ENCODE measurements at places on chromosomes 7 and 10.

DNA sequence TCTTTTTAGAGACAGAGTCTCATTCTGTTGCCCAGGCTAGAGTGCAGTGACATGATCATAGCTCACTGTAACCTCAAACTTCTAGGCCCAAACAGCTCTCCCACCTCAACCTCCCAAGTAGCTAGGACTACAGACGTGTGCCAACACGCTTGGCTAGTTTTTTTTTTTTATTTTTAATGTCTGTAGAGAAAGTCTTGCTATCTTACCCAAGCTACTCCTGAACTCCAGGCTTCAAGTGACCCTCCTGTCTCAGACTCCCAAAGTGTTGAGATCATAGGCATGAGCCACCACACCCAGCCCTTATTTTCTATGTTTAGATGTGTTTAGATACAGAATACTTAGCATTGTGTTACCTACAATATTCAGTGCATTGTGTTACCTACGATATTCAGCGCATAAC, 46.4 kb downstream of the KMT2E start:
- DNase-seq: no peak

DNA sequence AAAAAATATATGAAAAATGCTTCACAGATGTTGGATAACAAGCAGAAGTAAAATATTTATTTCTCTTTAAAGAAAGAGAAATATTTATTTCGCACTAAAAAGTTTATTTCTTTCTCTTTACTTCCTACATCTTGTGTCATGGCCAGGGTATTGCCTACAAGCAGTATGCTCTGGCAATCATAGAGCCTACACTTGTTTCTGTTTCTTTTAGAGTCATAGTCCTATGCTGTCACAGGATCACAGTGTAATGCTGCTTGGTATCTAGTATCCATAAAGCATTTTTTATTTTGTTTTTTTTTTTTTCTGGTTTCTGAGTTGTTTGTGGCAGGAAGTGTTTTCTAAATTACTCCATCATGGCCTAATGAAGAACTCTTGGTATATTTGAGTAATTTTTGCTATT, 116.0 kb downstream of the ATRNL1 start:
- no peak for DNase-seq

DNA sequence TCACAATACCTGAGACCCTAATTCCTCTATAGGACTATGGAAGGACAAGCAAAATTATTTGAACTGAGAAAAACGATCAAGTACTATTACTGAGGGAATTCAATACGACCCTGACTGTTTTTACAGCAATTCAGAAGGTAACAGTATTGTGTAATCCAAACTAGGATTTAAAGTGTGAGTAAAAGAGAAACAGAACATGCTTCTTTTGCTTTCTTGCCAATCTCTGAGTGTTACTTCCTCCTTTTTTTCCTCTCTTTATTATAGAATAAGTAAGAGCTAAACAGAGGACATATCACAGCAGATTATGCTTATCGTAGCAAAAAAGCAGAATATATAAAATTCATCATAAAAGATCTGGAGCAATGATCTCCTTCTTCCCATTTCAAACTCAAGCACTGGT, 292.1 kb downstream of the THSD7A start:
- no peak for DNase-seq

- DNase-seq: no peak
Observed at GRCh38 chr7:134584290-134584689, 35.4 kb downstream of the AKR1B15 start.

DNA sequence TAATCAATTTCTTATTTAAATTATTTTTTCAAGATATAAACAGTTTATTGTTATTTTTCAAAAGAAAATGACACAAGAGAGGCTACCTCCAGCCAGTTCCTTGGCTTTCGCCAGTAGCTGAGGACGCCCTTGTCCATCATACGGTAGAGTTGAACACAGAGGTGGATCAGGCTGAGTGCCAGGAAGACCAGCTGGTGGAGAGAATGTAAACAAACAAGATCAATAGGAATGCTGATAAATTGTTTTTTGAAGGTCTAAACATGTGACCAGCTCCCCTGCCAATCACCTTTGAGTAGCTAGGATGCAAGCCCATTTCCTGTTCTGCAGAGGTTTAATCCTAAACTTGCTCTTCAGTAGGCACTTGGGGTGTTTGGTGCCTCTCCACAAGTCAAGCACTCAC, 138.9 kb downstream of the PKD1L1 start:
- DNase-seq: no peak

DNA sequence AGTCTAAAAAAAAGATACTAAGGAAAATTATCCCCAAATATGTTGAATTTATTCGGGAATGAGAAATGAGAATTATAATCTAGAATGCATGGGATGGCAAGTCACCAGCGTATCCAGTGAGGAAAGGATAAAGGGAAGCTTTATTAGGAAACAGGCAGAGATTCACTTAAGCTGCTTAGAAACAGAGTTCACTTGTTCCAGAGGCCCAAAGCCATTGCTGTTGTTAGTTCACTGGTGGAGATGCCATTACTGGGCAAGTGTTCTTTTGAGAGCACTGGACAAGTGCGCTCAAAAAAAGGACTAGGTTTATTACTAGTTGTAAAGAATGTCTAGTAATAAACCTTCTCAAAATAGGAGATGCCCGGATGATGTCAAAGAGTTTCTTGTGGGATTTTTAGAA, 51.2 kb downstream of the MICU1 start:
- DNase-seq: no peak

- peak; percentile 54 for DNase-seq
Observed at GRCh38 chr7:65475734-65476319, 102.2 kb downstream of the ZNF92 start.

GRCh38 chr10:118213436-118213835, 128.7 kb downstream of the FAM204A start:
- no peak for DNase-seq

DNA sequence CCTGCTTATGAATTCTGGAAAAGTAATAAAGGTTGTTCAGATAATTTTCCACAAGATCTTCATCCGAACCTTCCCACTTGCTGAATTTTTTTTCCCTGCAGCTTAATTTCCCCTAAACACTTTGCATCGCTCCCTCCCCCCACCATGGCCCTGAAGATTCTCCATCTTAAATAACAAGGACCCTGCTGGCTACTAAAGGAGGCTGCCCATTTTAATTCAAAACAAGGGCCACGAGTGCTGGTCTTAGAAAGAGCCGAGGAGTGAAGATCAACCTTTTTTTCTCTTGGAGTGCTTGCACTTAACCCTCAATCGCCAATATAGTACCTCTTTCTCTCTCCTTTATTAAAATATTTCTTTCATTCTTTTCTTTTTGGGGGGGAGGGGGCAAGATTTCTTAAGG, 9.2 kb upstream of the SP8 start:
- DNase-seq: no peak

DNA sequence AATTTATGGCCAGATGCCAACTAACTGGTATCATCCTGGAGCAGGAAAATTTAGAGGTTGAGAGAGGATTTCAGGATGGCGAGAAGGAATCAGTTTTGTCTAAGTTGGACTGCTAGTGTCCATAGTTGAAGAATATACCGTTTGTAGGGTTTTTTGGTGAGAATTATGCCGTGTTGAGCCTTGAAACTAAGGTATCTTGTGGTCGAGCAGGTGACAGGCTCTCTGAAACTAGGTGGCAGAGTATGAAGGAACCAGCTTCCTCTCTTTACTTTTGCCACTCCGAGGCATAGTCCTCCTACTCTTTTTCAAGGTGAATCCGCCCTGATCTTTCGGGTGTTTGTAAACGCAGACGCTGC, 9.7 kb downstream of the MDFIC start:
- DNase-seq: peak; percentile 55

GRCh38 chr10:1413256-1413655, 324.1 kb downstream of the ADARB2 start:
- DNase-seq: no peak

DNA sequence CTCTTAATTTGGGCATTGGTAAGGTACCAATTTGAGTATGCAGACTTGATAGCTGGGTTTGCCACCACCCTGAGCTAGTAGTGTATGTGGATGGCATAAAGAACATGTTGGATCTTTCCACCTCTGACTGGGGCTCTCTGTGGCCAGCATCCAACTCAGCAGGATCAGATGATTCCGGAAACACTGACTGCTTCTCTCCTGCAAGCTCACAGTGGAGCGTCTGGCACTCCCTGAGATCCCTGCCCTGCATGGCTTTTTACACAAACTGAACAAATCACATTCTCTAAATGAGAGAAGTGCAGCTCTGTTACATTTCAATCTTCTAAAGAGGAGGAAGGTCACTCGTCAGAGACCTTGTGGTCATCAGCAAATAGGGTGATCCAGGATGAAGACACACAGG, 1057.5 kb downstream of the NRG3 start:
- DNase-seq: no peak

- DNase-seq: no peak
Observed at GRCh38 chr10:11529276-11529903, 82.1 kb downstream of the USP6NL start.

DNA sequence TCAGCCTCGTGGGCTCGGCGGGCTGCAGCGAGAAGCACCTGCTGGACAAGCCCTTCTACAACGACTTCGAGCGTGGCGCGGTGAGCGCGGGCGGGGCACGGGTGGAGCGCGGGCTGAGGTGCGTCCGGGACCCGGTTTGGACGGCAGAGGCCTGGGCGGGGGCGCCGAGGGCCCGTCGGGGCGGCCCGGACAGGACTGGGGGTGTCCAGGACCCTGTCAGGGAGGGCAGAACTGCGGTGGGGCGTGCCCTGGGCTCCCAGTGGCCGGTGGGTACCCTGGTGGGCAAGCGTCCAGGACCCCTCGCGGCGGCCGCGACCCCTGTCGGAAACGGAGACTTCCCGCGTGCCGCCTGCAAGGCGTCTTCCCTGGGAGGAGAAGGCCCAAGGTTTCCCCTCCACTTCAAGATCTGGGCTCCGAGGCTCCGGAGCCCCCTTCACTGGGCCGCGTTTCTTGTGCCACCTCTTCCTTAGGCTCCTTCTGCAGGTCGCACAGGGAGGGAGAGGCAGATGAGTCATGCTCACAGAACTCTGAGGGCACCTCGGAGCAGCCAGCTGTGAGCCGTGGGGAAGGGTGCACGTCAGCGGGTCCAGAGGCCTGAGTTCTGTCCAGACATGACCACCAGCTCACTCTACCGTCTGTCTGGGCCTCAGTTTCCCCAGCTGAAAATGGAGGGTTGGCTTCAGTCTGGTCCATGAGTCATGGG, 485 bp downstream of the ALOX5 start:
- no peak for DNase-seq

GRCh38 chr10:52752261-52752660, 20.3 kb downstream of the MBL2 start:
- DNase-seq: no peak

GRCh38 chr10:124694481-124695220, 49.5 kb downstream of the FAM53B start:
- peak; percentile 44 for DNase-seq

DNA sequence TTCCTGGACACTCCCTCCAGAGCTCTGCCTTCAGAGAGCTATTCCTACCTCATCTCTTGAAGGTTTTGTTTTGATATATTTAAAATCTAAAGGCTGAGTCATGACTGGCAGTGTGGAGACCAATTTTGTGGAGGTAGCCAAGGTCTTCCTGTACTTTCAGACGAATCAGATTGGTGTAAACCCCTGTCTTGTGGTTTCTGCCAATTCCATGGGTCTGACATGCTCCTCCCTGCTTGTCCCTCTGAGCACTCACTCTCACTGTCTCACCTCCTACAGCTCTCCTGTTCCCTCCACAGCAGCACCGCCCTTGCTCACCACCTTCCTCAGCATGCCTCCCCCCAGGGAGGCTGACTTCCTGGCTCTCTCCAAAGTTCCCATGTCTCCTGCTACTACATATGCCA, 179.8 kb downstream of the NPSR1 start:
- DNase-seq: no peak

GRCh38 chr7:135386776-135387175, 123.1 kb downstream of the CNOT4 start:
- no peak for DNase-seq

- peak; percentile 69 for DNase-seq
Observed at GRCh38 chr7:100583132-100584053, 2.5 kb downstream of the LRCH4 start.

GRCh38 chr7:158270106-158270775, 317.4 kb downstream of the PTPRN2 start:
- no peak for DNase-seq

GRCh38 chr7:76358011-76358480, 745 bp downstream of the YWHAG start:
- peak; percentile 46 for DNase-seq

DNA sequence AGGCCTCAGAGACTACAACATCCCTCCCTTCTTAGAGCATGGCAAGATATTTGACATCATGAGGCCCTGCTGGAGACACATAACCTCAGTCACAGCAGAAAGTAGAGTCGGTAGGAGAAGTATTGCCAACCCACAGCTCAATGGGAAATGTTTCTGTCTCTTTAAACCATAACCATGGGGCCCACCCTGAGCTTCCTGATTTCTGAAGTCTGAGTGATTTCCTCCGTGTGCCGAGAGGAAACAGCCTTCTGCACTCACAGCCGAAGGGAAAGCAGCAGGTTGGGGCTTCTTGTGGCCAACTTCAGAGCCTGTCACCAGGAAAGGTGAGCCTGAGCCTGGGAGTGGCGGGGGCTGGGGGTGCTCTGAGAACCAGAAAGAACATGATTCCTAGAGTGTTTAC, at the start of gene GIMAP1:
GIMAP1 (plus strand) TSS at position 246 of the 400 bp plus-strand sequence. CDS start 2,435 bp downstream, outside the sequence.
- peak; percentile 75 for DNase-seq

GRCh38 chr7:94411188-94411466, 16.4 kb downstream of the COL1A2 start:
- no peak for DNase-seq

GRCh38 chr10:96708456-96708855, 11.9 kb downstream of the PIK3AP1 start:
- peak; percentile 14 for DNase-seq

DNA sequence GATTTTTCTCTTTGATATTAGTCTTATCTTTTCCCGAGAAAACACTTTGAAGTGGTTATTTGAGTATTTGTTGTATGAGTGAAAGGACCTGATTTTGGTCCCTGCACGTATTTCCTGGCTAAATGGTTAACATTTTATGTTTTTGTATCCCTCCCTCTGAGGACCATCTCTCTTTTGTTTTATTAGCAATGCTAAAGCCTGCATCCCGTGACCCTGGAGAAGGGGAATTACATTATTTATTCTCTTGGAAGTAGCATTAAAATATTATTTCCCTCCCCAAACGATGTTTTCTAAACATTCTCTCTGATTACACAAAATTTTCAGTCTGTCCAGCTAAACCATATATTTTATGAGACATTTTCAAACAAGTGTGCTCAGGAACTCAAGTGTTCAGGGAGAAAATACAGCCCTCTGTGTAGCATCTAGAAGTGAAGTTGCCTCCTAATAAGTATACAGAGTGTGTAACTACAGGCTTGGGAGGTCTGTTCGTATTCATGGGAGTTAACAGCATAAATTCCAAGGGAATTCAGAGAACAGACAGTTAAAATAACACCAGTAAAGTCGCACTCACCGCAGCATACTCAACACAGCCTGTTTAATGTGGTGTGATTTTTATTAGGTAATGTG, 163.8 kb upstream of the NPVF start:
- no peak for DNase-seq

Measured in CD4-positive, alpha-beta T cell treated with Interleukin-21 for 1 hour (primary cell).